MG63 (cell line): ENCODE measurements at places on chromosomes 2 and 18. TPM values are rescaled to one million over a fixed set of nuclear protein-coding genes. Genes with fewer than 3 reads are reported as not detected.

Gene GAL3ST2
- total RNA-seq, result 1.7 TPM in 1 of 2 replicates, not detected in the other

Gene ARHGAP15
- not detected in 2 replicates for total RNA-seq

Gene IL1RN
- 0.86 and 7.1 TPM in 2 replicates for total RNA-seq

Gene EMILIN1
- 91.6 and 144 TPM in 2 replicates for total RNA-seq

Gene GLI2
- 0.47 and 1.3 TPM in 2 replicates for total RNA-seq

Gene SYT4
- total RNA-seq, result not detected in 2 replicates

Gene RAB6C
- total RNA-seq, result not detected in 2 replicates

DNA sequence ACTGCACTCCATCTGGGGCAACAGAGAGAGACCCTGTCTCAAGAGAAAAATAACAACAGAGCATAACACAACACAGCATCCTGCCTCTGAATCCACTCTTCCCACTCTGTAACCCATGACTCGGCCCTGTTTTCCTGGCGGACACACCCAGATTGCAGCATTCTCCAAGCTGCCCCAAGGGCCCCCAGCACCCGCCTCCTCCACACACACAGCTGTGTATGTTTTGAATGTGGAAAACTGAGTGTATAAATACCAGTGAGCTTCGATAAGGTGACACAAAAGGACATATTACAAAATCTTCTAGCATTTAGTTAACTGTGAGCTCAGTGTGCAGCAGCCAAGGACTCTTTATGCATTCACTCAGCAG, 13.0 kb downstream of the IMPA2 start:
- DNase-seq, result peak; percentile 79

DNA sequence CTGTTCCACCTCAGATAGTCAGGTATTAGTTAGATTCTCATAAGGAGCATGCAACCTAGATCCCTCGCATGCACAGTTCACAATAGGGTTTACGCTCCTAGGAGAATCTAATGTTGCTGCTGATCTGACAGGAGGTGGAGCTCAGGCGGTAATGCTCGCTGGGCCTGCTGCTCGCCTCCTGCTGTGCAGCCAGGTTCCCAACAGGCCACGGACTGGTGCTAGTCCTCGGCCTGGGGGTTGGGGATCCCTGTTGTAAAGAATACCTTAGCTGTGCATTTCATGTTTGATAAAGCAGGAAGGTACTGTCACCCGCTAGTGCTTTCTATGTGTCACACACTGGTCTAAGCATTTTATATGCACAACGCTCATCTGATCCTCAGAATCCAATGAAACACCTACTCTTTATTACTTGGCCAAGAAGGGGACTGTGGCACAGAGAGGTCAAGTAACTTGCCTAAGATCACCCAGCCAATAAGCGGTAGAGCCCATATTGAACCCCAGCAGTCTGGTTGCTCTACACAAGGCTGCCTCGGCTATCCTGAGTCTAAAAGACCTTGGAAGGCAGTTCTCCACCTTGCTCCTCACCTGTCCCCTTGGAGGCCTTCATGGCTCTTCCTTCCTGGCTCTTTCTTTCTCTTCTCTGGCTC, 35.8 kb downstream of the SLC4A3 start:
- no peak for DNase-seq

DNA sequence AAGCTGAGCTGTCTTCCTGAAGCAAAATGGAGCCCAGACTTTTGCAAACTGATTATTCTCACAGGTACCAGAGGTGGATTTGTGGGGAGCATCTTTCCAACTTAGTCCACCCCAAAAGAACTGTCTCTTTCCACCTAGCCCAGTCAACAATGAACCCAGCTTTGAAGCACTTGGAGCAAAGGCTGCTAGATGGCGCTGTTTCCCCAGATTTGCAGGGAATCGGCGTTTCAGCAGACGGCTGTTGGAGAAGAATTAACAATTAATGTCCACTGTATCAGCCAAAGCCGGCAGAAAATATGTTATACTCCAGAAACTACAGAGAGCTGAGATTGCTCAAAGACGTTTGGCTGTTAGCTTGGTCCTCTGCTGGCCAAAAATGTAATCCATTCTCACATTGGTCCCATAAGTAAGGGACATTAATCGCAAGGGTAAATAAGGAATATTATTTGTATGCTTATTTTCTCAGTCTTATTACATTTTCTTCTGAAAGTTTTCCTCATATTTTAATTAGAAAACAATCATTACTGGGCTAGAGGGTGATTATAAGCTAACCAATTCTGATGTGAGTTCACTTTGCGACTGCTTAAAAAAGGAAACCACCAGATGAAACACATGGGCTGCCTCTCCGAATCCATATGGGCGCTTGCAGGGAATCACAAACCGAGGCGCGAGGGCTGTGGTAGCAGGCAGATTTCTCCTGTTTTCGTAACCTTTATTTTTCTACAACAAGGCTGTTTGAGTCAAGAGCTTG, 423.8 kb upstream of the MEX3C start:
- peak; percentile 28 for DNase-seq

GRCh38 chr2:161414042-161415033, 1.8 kb upstream of the TBR1 start:
- DNase-seq, result peak; percentile 60

- DNase-seq, result no peak
Measured at GRCh38 chr2:8510519-8510918, 171.3 kb upstream of the ID2 start.

GRCh38 chr2:2662037-2662846, 331.2 kb upstream of the MYT1L start:
- peak; percentile 93 for DNase-seq

- no peak for DNase-seq
Measured at GRCh38 chr2:42102024-42102590, 54.3 kb downstream of the PKDCC start.

- DNase-seq, result peak; percentile 54
Measured at GRCh38 chr2:224038049-224038829, 847 bp downstream of the SERPINE2 start.

DNA sequence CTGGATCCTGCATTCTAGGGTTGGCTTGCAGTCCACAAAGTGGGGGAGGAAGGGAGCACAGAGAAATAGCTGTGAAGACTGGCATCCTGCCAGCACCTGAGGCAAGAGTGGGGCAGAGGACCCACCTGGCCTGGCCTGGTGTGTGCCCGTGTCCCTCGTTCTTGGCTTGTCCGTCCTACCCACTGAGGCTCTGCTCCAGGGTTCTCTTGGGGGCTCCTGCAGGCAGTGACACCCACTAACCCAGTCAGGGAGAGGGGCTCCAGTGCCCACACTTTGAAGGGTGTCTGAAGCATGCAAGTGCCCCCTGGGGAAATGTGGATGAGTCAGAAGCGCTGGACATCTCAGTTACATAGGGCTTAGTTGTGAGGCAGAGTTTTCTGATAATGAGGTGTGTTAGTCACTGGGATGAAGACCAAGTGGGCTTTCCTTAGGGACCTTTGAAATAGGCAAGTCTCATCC, 79.4 kb downstream of the SLC4A3 start:
- peak; percentile 87 for DNase-seq
